ENCODE measurements at places on chromosomes 2 and 18. TPM values are rescaled to one million over a fixed set of nuclear protein-coding genes. Genes with fewer than 3 reads are reported as not detected.

The FRZB gene
- total RNA-seq = not detected

DNA sequence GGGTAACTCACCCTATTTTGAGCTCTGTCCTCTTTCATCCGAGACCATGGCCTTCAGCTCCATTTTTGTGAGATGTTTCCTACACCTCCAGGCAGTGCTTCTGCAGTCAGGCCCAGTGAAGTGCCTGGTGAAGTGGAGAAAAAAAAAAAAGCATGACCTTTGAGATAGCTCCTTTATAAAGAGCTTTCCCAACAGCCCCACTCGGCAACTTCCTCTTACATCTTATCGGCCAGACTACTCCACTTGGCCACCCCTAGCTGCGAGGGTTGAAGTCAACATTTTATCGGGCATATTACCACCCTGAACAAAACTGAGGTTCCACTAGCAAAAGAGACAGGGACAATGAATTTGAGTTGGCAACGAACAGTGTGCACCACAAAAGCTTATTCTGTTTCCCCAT is 124.8 kb upstream of the RNF152 start:
- DNase-seq = no peak

DNA sequence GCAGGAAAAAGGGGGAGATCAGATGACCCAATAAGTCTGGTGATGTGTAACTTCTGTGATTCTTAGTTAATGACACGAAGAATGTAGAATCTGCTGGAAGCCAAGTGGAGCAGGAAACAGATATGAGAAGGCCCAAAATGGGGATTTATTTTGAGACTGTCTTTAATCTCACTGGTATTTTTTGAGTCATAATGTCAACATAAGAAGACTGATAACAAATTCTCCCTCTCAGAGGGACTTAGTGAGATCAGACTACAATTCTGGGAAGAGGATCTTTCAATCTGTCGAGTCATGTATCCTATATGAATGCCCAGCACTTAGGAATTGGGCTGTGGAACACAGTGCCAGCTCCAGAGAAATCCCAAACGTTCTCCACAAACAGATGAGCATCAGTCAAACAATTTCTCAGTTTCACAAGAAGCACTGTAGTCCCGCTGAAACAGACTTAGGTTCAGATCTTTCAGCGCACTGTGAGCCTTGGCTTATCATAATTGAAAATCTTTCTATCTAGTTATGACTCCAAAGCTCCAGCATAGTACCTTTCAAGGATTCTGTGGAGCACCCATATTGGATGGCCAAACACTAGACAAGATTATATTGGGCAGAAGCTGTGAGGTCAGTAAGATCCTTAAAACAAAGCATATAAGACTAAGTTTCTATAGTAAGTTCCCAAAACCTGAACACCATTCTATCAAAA is 738.2 kb downstream of the LRP1B start:
- no peak for DNase-seq

The LYG2 gene
- total RNA-seq = not detected

The FARP2 gene
- total RNA-seq = 35.6 TPM

GRCh38 chr2:173412628-173413027 is 58.0 kb downstream of the CDCA7 start:
- DNase-seq = no peak

GRCh38 chr18:37176621-37176934 is 347.7 kb downstream of the KIAA1328 start:
- no peak for DNase-seq

- no peak for DNase-seq
Observed at GRCh38 chr2:26578113-26578458, 63.1 kb downstream of the CIB4 start.

GRCh38 chr18:23232331-23232730 is 97.0 kb downstream of the CABLES1 start:
- DNase-seq = no peak

The ANKRD30BL gene
- not detected for total RNA-seq

GRCh38 chr2:237315170-237315828 is 98.7 kb downstream of the COL6A3 start:
- no peak for DNase-seq

The NR4A2 gene
- total RNA-seq = 29.6 TPM

The SATB2 gene
- 0.14 TPM for total RNA-seq

DNA sequence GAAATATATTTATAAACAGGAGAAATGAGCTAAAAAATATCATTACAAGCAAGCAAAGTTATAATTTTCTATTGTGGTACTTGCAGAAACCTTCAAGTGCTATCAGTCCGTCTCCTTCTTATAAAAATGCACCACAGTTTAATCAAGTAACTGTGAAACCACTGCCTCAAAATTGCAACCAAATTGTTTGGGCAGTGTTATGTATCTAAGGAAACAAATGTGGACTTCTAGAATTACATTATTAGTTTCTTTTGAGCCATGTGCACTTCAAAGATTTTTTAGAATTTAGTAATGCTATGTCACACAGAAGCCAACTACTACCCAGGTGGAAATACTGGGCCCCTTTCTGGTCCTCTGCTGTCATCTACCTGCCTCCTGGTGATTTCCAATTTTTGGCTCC is 495.6 kb downstream of the NYAP2 start:
- DNase-seq = no peak

DNA sequence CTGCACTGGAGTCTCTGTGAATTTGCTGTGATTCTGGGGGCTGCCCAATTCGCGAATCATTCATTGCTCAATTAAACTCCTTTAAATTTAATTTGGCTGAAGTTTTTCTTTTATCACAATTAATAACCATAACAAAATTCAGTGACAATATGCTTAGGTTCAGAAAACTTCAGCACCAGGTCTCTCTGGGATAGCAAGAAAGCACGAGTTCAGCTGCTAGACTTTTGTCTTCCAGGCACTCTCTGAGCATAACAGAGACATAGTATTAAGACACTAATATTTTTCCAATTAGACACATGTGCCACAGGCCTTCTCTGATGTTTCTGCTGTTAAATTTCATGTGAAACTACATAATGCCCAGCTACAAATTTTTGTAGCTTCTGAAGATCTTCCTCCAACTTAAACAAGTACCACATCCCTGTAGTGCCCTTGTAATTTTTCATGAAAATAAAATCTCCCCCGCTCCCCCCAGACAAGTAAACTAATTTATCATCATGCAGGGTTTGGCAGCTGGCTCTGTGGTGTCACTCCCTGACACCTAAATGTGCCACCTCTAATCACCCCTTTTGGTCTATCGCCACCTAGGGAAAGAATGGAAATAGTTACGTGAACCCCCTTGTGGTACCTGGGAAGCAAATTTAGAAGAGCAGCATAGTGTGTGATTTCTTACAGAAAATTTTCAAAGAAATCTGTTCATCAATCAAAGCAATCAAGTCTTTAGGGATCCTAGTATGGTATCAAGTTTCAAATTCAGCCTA is 94.1 kb downstream of the CSRNP3 start:
- no peak for DNase-seq

The DPP10 gene
- not detected for total RNA-seq

- DNase-seq = no peak
Observed at GRCh38 chr2:202494300-202495229, 118.4 kb downstream of the BMPR2 start.

DNA sequence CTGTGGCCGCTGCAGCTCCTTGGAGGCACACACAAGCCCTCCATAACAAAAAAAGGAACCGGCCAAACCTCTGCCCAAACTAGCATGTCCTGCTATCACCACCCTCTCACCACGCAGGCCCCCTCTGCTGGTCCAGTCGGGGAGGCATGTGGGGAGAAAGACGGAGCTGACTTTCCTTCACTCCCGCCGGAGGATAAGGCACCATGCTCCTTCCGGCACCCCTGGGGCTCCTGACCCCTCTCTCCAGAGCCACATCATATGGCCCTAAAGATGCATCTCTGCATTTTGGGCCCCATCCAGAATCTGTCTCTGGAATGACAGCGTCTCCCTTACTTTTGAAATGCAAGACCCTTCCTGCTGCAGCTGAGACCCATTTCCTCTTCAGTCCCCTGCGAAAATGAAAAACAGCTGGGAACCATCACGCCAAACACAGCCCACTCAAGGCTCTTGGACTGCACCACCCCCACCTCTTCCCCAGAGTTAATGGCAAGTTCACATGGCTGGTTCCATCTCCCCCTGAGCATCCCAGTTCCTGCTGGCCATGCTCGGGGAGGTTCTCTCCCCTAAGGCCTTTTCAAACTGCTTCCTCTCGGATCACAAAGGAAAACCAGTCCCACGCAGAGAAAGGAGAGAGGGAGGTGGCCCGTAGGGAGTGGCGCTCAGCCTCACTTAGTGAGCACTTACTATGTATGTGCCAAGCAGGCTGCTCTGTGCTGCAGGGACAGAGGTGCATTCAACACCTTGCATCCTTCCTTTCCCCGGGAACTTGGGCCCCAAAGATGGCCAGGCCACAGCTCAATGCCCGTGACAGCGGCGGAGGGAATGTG is 35.2 kb upstream of the MLPH start:
- no peak for DNase-seq

DNA sequence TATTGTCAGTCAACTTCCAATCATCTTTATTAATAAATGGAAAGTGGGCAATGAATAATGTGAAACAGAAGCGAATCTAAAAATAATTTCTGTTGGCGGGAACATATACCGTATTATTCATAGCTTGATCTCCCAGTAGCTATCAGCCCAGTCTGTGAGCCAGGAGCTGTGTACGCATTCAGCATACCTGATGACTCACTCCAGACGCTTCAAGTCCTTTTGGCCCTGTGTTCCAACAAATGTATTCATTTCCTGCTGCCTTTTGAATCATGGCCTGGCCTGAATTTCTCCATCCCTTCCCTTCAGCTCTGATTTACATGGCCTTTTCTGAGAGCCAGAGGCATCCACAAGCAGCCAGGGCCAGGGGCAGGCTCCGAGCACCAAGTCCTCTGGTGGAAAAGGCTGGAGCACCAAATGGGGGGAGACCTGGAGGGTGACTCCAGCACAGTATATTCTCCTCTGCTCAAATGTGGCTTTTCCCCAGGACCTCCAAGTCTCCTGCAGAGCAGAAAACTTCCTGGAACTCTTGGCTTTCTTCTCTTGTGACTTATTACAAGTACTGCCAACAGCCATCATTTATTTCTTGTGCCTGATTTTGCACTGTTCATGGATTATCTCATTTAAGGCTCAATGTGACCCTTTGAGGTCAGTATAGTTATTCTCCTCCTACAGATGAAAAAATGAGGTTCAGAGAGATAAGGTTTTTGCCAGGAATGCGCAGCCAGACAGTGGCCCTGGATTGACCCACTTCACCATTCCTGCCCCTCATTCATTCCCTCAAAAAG is 108.7 kb downstream of the EN1 start:
- no peak for DNase-seq

DNA sequence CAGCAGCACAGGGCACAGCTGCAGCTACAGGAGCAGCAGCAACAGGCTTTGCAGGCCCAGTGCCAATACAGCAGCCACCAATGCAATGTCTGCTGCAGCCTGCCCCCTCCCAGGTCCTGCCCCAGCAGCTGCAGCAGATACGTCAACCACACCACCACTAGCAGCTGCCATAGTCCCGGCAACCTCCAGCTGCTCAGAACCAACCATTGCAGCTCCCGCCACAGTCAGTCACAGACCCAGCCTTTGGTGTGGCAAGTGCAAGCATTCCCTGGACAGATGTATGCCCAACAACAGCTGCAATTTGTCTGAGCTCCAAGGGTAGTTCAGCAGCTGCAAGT is 53.3 kb upstream of the TUBA3E start:
- DNase-seq = no peak

- DNase-seq = no peak
Observed at GRCh38 chr2:207180741-207181140, 15.0 kb upstream of the KLF7 start.

The CRACDL gene
- total RNA-seq = 0.10 TPM

DNA sequence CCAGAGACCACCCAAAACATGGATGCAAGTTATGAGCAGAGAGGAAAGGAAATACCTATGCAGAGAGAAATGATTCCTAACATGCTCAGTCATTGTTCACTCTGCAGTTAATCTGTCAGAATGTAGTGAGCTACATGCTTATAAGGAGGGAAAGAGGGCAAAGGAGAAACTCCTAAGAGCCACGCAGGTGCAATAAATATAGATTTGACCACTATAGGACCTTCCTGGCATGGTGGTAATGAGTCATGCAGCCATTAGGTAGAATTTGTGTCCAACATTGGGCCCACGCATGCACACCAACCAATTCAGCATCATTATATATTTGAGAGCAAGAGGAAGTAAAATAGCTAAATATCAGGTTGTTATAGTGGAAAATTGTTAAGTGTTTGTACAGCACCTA is 699.9 kb downstream of the DSC3 start:
- DNase-seq = no peak

The RUFY4 gene
- 0.16 TPM for total RNA-seq

DNA sequence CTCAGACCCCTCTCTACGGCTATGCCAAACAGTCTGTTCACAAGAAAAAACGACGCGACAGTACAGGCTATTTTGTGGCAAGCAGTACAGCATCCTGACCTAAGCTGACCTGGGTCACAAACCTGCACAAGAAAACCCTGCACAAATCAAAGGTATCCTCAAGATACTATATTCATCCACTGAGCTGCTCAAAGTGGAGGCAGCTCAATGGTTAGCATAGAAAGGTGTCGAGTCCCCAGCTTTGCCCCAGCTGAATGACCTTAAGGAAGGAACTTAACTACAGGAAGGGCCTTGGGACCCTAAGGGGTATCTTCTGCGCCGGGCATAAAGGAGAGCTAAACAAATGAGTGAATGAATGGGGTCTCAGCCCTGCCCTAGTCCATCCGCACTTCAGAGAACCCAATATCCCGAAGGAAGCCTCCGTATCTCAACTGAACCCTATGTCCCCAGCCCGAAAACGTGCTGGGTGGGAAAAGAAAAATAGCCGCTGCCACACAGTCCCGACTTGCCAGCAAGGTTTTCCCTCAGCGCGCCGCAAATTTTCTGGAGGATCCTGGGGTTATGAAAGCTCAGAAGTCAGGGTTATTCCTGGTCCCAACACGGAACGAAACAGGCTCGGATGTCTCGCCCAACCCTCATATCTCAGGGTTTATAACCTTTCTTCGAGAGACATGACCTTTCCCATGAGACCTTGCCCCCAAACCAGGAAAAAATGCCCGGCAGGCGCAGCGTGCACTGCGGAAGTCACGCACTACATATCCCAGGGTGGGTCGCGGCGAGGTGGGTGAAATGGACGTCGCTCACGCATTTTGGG is at the start of gene FASTKD1:
FASTKD1 (minus strand) TSS at position 706 of the 814 bp plus-strand sequence. CDS start 1,836 bp downstream, outside the sequence.
- peak; percentile 83 for DNase-seq
